ENCODE measurements at places on chromosomes 6 and 20. TPM values are rescaled to one million over a fixed set of nuclear protein-coding genes. Genes with fewer than 3 reads are reported as not detected.

RIPOR2 gene
- total RNA-seq, result 73.8 TPM

CRISP3 gene
- total RNA-seq, result not detected

PABPC1L gene
- 81.0 TPM for total RNA-seq

LY6G6D gene
- total RNA-seq, result not detected

DNA sequence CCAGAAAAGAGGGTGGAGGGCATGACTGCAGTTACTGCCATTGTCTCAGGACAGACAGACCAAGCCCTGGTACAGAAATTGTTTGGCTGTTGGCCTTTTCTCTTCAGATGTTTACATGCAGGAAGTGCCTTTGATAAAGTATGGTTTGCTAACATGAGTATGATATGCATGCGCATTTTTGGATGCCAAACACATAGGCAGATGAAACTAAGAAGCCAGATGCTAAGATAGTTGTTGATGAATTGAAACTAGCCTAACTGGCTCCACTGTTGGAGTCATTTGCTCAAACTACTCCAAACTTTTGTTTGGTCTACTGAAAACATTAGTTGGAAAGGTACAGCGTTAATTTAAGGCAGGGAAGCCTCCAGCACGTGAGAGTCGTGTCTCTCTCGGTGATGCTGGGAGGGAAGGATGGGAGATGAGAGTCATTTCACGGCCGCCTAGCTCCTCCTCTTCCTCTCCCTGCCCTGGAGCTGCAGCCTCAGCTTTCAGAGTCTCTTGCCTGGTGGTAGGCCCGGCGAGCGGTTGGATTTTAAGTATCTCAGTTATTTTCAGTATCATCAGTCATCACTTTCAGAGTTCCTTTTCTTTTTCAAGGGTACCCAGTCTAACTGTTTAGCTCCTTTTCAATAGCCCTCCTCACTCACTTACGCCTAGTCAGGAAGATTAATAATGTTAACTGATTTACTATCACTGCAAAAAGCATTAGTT is 29.7 kb downstream of the RREB1 start:
- DNase-seq, result no peak

GRCh38 chr20:21515300-21516179 is 1.7 kb upstream of the NKX2-2 start:
- no peak for DNase-seq

DNA sequence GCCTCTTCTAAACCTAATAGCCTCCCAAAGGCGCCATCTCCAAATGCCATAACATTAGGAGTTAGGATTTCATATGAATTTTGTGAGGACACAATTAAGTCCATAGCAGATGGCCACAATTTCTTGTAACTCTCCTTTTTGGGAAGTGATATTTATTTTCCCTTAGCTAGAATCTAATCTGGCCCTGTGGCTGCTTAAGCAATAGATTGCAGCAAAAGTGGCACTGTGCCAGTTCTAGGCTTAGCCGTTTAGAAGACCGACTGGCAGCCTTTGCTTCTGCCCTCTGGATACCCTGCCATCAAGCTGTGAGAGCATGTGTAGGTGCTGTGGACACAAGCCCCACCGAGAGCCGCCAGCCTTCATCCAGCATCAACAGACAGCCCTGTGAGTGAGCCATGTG is 15.9 kb upstream of the ADGB start:
- DNase-seq, result no peak

- no peak for DNase-seq
These were observed 152.7 kb downstream of the DLL1 start for GRCh38 chr6:170137911-170138910.

DNA sequence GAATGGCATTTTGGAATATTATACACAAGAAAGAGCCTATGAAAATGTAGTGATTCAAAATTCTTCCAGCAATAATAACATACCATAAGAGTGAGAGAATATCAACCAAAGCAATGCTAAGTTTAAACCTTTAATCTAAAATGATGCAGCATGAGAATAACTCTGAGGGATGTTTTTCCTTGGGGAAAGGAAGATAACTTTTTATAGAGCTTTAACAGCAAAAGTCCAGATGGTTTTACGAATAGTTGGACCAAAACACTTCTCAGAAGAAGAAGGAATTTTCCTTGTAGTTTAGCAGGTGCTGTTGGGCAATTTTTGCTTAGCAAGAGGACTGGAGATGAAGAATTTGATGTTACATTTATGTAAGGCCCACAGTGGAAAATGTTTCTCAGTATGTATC is 1503.2 kb downstream of the HACE1 start:
- no peak for DNase-seq

GRCh38 chr6:109472132-109472995 is 10.7 kb downstream of the ZBTB24 start:
- DNase-seq, result peak; percentile 74

- no peak for DNase-seq
These were observed 575 bp upstream of the MICAL1 start for GRCh38 chr6:109456111-109456583.

- DNase-seq, result no peak
These were observed 606.5 kb upstream of the NOX3 start for GRCh38 chr6:156062091-156062563.

DNA sequence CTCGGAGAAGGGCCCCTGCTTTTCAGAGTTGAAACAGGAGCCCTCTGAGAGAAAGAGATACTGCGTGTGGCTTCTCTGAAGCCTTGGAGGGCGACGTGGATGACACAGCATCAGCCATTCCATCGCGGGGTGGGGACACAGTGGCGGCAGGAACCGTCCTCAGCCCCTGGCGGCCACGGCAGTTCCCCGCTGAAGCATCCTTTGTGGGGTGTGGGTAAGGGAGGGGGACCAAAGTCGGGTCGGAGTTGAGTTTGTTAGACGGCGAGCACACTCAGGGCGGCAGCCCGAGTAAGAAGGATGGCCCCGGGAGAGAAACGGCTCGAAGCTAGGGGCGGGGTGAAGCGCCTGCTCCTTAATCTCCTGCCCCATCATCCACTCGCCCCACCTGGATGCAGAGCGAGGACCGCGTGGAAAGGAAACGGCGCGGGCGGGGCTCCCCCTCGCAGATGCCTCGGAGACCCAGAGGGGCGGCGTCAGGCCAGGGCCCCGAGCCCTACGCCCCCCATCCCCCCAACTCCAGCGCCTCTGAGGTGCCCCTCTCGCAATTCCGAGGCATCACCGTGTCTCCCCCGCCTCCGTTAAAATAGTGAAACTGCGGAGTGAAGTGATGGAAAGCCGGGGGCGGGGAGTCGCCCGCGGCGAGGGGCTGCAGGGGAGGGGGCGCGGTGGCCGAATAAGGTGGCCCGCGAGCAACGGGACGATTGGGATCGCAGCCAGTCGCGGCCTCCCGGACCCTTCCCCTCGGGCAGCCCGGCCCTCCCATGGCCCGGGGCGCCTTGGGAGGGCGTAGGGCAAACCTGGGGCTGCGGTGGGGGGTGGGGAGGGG is 796 bp upstream of the RREB1 start:
- no peak for DNase-seq

DNA sequence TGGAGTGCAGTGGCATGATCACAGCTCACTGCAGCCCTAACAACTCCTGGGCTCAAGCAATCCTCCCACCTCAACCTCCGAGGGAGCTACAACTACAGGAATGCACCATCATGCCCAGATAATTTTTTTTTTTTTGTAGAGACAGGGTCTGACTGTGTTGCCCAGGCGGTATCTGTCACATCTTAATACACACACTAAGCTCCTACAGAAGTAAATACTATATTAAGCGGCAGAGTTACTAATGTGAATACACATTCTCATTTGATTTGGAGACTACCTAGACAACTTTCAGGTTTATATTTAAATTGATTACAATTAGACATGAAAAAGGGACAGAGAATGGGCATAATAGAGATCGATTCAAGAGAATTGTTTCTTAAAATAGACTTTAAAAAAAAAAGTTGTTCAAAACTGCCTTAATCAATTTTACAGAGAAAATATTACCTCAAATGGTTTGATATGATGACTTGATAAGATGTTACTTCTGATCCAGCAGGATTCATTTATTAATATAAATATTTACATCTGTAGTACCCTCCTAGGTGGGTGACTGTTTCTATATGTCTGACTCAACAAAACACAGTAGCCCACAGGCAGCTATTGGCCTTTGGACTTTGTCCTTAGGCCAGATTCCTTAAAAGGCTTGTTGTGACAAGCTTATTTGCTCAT is 7.1 kb upstream of the LOC128125822 start:
- DNase-seq, result peak; percentile 11

- no peak for DNase-seq
These were observed 377.1 kb downstream of the BTBD9 start for GRCh38 chr6:38262609-38263008.

- DNase-seq, result no peak
These were observed 7.1 kb upstream of the AFDN start for GRCh38 chr6:167819576-167819975.

DNA sequence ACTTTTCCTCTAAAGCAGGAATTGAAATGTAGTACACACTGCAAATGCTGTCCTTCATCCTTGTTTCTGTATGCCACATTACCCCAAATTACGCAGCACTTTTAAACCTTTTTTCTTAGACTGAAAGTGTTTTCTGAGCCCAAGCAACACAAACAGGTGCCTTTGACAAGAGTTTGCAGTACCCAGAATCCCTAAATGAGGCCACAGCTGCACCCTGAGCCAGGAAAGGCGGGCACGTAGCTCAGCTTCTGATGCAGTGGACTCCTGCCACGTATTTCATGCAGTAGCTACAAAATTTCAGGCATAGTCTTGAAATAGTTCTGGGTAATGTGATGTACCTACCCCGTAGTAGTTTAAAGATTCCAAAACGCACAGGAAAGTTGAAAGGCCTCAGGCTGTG is 31.0 kb upstream of the CLDN20 start:
- no peak for DNase-seq

GRCh38 chr6:142685852-142686506 is 259.0 kb downstream of the HIVEP2 start:
- no peak for DNase-seq
